ENCODE measurements at places on chromosomes 16 and 17. TPM values are rescaled to one million over a fixed set of nuclear protein-coding genes. Genes with fewer than 3 reads are reported as not detected.

KRT17 gene
- total RNA-seq: not detected

SRCIN1 gene
- total RNA-seq: under 0.01 TPM

PHOSPHO1 gene
- not detected for total RNA-seq

CCL23 gene
- total RNA-seq: 0.98 TPM

C16orf92 gene
- total RNA-seq: not detected
